ENCODE measurements at places on chromosomes 7 and 10. TPM values are rescaled to one million over a fixed set of nuclear protein-coding genes. Genes with fewer than 3 reads are reported as not detected.

The ARF5 gene
- 102 TPM for total RNA-seq

DNA sequence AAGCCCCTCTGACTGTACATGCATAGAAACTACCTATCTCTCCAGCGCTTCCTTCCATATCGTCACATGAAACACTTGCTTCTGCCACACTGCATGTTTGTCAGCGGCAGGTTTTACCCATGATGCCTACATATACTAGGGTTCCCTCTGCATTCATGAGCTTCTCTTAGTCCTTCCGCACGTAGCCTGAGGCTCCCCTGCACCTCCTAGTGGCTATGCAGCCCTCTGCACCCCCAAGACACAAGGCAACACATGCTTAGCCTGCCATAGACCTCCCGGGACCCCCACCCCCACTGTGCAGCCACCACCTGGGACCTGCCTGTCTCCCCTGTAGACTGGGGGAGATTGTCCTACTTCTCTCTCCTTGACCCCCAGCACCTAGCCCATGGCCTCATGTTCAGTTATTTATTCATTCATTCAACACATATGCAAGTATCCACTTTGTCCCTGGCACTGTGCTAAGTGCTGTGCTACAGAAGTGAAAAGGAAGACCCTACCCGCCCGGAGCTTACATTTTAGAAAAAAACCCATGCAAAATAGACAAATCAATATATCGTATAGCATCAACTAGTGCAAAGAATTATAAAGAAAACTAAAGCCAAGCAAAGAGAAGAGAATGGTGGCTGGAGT lies 23.5 kb downstream of the TMEM273 start:
- DNase-seq: no peak

- no peak for DNase-seq
Observed at GRCh38 chr7:128065872-128066271, 34.6 kb upstream of the LRRC4 start.

The SPDYE16 gene
- 0.41 TPM for total RNA-seq

GRCh38 chr10:31368724-31369123 lies 49.7 kb downstream of the ZEB1 start:
- no peak for DNase-seq

The HOXA1 gene
- not detected for total RNA-seq

DNA sequence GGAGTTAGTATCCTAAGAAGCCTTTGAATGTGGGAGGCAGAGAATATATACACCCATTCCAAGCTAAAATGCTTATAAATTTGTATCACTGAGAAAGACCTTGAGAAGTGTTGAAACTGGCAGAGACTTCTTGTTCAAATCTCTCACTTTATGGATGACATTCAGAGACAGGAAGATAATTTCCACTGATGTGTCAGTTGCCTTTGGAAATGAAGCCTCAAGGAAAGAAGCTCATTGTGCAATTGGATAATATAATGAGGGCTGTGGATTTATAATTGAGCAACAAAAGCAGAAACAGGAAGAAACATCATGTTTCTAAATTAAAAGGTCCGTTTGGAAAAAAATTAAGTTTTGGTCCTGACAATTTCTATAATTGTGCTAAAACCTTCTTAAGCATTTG lies 789.9 kb upstream of the IGFBP3 start:
- no peak for DNase-seq

GRCh38 chr10:119801176-119801575 lies 71.5 kb downstream of the MCMBP start:
- DNase-seq: no peak

DNA sequence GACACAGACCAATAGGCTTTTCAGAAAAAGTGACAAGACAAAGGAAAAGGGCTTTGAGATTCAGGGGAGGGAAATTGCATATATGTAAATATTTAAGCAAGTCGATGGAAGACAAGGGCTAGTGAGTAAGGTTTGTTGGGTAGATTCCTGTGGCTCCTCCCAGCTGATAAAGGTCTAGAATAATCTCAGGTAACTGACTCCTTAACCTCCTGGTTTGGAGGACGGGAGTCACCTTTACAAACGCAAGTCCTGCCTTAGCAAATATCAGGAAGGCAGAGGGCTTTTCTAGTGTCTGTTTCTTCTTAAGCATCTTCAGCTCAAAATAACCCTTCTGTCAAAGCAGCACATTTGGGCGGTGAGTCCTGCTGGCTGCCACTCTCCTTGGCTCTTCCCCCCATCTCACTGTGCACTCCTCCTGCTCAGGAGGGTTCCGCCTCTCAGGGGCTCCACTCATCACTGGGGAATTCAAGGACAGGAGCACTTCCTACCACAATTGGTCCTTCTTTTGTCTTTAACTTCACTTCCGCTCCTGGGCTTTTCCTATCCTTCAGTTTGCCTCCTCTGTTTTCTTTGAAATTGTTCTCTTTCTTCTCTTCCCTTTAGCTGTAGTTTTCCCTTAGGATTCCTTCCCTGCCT lies 496.3 kb upstream of the KLF6 start:
- no peak for DNase-seq
